Bladder microvascular endothelial cell (primary cell): ENCODE measurements at places on chromosomes 2 and 18. TPM values are rescaled to one million over a fixed set of nuclear protein-coding genes. Genes with fewer than 3 reads are reported as not detected.

EMILIN1 gene
- total RNA-seq = 2.3 and 49.0 TPM in 2 replicates

SP140L gene
- 4.9 and 16.4 TPM in 2 replicates for total RNA-seq

CFC1B gene
- not detected in 2 replicates for total RNA-seq

ATAD2B gene
- total RNA-seq = 8.4 and 22.7 TPM in 2 replicates

MREG gene
- 1.9 and 3.0 TPM in 2 replicates for total RNA-seq

MC5R gene
- not detected in 2 replicates for total RNA-seq

HSBP1L1 gene
- 4.5 and 7.1 TPM in 2 replicates for total RNA-seq

AP1S3 gene
- 2.3 and 5.7 TPM in 2 replicates for total RNA-seq

EML6 gene
- total RNA-seq = 0.13 and 0.16 TPM in 2 replicates

LRRTM4 gene
- total RNA-seq = not detected in 2 replicates

TMEFF2 gene
- under 0.01 and 0.06 TPM in 2 replicates for total RNA-seq

SFTPB gene
- total RNA-seq = not detected in 2 replicates

CHRNG gene
- total RNA-seq = not detected in 2 replicates

FZD7 gene
- total RNA-seq = 0.16 and 0.25 TPM in 2 replicates

GCKR gene
- under 0.01 and 0.19 TPM in 2 replicates for total RNA-seq

RAB27B gene
- total RNA-seq = under 0.01 TPM in 1 of 2 replicates, not detected in the other

BCL11A gene
- under 0.01 and 1.1 TPM in 2 replicates for total RNA-seq

KCNG3 gene
- total RNA-seq = not detected in 2 replicates

PTCD3 gene
- total RNA-seq = 46.0 and 105 TPM in 2 replicates

HDLBP gene
- 522 and 840 TPM in 2 replicates for total RNA-seq

MEP1B gene
- 0.25 TPM in 1 of 2 replicates, not detected in the other for total RNA-seq

CD207 gene
- total RNA-seq = 0.16 TPM in 1 of 2 replicates, not detected in the other

AFF3 gene
- under 0.01 and 0.19 TPM in 2 replicates for total RNA-seq

SP5 gene
- total RNA-seq = not detected in 2 replicates

MAP3K19 gene
- total RNA-seq = not detected in 2 replicates

TGFA gene
- total RNA-seq = 0.32 and 52.2 TPM in 2 replicates

POMC gene
- total RNA-seq = 0.76 and 1.5 TPM in 2 replicates

ECEL1 gene
- not detected in 2 replicates for total RNA-seq

WDR35 gene
- 5.3 and 12.1 TPM in 2 replicates for total RNA-seq

VIL1 gene
- 0.06 TPM in 1 of 2 replicates, not detected in the other for total RNA-seq

MARCO gene
- total RNA-seq = not detected in 2 replicates

FBXO48 gene
- total RNA-seq = 0.16 and 0.50 TPM in 2 replicates

CTDP1 gene
- 24.8 and 35.5 TPM in 2 replicates for total RNA-seq

CFAP65 gene
- total RNA-seq = not detected in 2 replicates

COPS7B gene
- total RNA-seq = 8.3 and 26.3 TPM in 2 replicates

GAD1 gene
- total RNA-seq = 0.16 and 0.38 TPM in 2 replicates

POTEJ gene
- 0.16 and 0.63 TPM in 2 replicates for total RNA-seq

UGT1A10 gene
- 0.06 TPM in 1 of 2 replicates, not detected in the other for total RNA-seq

NETO1 gene
- not detected in 2 replicates for total RNA-seq

ANKRD29 gene
- total RNA-seq = 3.8 and 4.9 TPM in 2 replicates

MYO7B gene
- total RNA-seq = under 0.01 and 0.06 TPM in 2 replicates

GORASP2 gene
- 16.8 and 25.4 TPM in 2 replicates for total RNA-seq

AQP12B gene
- total RNA-seq = not detected in 2 replicates
